ENCODE measurements at places on chromosomes 16 and 17. TPM values are rescaled to one million over a fixed set of nuclear protein-coding genes. Genes with fewer than 3 reads are reported as not detected.

PRCD gene
- total RNA-seq = 5.8 TPM

SGCA gene
- total RNA-seq = not detected

TPPP3 gene
- total RNA-seq = not detected

CHST4 gene
- total RNA-seq = 1.1 TPM

KRT25 gene
- total RNA-seq = not detected

KRTAP4-3 gene
- not detected for total RNA-seq

GPR139 gene
- total RNA-seq = not detected
